ENCODE measurements at places on chromosomes 7 and 10.

- no peak for DNase-seq
Observed at GRCh38 chr7:73586911-73587310, 8.5 kb upstream of the TBL2 start.

DNA sequence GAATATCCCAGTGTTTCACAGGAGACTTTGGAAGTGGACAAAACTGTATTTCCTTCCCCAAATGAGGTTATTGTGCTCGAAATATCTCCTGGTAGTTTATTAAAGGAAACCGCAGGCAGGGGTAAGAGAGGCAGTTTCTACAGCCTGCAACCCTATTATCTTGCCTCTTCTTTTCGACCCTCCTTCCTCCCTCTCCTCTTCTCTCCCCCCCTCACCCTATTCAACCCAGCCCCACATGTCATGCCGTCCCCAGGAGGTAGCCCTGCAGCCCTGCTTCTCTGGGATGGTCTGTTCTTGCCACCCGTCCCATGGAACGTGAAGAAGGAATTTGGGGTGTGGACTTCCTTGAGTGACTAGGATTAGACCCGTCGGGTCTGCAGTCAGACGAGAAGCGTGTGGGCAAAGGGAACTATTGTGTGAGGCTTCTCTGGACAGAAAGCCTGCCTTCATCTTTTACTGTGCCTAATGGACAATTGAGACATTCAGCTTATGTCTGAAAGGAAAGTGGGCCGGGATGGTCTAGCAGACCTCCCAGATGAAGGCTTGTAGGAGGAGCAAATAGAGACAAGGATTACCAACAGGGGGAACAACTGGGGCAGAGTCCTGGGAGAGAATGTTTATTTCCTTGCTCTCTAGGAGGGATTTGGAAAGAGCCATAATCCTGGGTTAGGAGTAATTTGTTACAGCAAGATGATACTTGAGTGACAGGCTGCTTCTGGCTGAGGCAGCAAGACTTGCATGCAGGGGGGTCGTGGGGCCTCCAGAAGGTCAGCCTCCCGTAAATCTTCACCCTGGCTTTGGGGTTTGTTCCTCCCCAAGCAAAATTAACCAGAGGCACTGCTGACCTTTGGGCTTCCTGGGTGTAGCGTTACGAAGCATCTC lies 77.8 kb downstream of the TCF7L2 start:
- no peak for DNase-seq

DNA sequence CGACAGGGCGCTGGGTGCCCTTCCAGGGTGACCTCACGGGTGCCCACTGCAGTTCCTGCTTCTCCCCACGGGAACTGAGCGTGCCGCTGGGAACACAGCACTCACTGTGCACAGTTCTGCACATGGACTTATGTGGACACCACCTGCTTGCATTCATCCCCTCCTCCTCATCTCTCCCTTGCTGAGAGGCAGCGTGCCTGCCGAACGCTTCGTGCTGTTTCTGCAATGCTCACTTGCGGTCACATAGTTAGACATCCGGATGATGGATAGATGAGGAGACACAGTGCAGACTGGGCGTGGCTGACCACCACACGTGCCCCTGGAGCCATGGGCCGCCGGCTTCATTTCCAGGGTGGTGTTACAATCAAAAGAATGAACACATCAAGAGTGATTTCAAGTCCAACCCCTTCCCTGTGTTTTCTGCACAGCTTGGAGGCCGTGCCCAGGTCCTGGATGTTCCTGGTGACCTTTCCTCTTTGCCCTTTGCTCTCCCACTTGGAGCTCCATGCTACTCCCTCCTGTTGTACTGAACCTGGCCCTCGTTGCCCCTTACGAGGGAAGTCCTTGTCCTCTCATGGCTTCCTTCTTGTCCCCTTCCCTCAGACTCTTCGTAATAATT lies 119.4 kb downstream of the VIPR2 start:
- no peak for DNase-seq

- no peak for DNase-seq
Observed at GRCh38 chr10:71753091-71753959, 20.0 kb downstream of the VSIR start.

- DNase-seq: no peak
Observed at GRCh38 chr7:70492625-70493024, 639.3 kb upstream of the GALNT17 start.

GRCh38 chr7:47233996-47234395 lies 347.9 kb downstream of the TNS3 start:
- DNase-seq: no peak

GRCh38 chr7:17391366-17391765 lies 92.9 kb downstream of the AHR start:
- no peak for DNase-seq

DNA sequence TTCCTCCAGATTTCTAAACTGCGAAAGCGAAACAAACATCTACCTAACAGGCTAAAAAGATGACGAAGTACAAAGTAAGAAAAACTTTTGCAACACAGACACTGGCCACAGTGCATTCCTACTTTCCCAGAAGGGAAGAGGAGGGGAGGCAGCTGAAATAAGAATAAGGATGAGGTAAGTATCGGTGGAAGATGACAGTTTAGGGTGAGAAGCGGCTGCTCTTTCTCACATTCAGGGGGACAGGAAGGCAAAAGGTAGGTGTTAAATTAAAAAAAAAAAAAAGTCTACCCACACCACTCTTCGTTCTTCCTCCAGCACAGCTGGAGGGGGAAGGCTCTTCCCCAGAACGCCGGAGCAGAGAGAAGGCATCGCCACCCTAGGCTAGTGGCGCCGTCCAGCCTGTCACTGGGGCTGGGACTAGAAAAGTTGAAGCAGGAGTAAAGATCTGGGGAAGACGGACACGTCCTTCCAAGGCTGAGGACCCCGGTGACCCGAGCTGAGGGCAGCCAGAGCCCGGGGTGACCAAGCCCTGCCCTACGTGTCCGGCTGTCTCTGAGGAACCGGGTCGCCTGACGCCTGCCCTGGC lies 846 bp downstream of the DNAJC1 start:
- DNase-seq: no peak

GRCh38 chr10:28280652-28281051 lies 22.2 kb downstream of the MPP7 start:
- no peak for DNase-seq

GRCh38 chr7:155164316-155164715 lies 94.2 kb downstream of the HTR5A start:
- no peak for DNase-seq

GRCh38 chr10:80646366-80646765 lies 108.7 kb downstream of the SH2D4B start:
- DNase-seq: no peak

DNA sequence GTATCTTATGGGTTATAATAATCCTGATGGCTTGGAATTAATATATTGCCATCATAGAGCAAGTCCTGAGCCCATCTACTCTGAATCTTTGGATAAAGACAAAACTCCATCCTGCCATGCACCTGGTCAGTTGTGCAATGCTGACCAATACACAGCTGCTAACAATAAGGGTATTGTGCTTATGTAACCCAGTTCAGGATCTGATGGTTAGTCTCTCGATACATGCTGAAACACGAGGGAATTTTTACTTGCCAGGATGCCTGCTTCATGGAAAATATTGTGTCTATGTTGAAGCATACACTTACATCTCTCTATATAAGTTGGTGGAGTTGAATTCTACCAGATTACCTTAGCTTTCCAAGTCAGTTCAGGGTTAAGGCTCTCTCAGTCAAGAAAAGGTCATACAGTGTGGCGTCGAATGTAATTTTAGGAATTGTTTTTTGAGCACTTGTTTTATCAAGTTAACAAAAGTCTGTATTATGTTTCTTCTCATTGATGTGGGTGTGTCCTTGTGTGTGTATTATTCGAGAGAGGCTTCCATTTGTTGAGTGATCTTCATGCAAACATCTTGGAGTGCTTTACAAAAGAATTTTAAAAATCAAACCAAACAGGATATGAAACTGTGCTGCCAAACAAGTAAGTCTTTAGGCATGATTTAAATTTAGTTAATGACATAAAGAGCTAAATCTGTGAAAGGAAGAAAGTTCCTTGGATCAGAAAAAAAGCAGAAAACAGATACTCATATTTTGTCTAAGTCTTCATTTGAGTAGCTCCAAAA lies 449.1 kb downstream of the SUGCT start:
- no peak for DNase-seq

DNA sequence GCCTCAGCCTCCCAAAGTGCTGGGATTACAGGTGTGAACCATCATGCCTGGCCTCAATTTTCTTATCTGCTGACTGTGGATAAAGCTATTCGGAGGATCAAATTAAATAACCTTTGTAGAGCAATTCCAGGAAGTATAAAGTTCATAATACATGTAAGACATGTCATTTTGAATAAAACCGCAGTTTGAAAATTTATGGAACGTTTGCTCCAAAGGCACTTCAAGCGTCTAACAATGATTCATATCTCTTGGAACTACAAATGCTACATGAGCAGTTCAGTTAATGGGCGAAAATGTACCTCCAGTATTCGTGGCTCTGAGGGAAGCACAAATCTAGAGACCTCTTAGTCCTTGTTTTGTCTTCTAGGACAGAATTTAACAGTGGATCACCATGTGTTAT lies 190.3 kb downstream of the GALNT17 start:
- no peak for DNase-seq

DNA sequence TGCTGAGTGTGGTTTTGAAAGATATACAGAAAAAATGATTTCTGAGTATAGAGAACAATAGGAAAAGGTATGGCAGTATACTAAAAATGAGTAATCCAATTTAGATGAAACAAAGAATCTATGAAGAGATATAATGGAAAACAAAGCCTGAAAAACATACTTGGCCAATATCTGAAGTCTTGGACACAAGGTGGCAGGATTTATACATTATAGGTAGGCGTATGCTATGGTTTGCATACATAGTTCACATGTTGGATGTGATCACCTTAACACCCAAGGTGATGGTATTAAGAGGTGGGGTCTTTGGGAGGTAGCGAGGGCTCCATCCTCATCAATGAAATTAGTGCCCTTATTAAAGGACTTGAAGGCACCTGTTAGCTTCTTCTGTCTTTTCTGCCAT lies 34.5 kb upstream of the BPGM start:
- DNase-seq: no peak

GRCh38 chr7:137953665-137954470 lies 48.0 kb downstream of the CREB3L2 start:
- no peak for DNase-seq

DNA sequence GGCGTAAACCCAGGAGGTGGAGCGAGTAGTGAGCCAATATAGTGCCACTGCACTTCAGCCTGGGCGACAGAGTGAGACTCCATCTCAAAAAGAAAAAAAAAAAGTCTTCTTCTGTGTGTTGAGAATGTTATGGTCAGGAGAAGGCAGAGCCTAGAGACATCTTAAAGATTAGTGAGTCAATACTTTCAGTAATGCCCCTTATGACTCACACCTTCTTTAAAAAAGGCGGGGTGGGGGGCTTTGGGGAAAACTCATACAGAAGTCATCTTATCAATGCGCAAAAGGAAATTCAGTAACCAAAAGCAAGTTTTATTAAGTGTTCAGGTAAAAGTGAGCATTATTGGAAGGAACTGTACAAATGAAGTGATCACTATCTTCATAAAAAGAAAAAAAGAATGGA lies 1369.8 kb upstream of the LRRTM3 start:
- DNase-seq: no peak

DNA sequence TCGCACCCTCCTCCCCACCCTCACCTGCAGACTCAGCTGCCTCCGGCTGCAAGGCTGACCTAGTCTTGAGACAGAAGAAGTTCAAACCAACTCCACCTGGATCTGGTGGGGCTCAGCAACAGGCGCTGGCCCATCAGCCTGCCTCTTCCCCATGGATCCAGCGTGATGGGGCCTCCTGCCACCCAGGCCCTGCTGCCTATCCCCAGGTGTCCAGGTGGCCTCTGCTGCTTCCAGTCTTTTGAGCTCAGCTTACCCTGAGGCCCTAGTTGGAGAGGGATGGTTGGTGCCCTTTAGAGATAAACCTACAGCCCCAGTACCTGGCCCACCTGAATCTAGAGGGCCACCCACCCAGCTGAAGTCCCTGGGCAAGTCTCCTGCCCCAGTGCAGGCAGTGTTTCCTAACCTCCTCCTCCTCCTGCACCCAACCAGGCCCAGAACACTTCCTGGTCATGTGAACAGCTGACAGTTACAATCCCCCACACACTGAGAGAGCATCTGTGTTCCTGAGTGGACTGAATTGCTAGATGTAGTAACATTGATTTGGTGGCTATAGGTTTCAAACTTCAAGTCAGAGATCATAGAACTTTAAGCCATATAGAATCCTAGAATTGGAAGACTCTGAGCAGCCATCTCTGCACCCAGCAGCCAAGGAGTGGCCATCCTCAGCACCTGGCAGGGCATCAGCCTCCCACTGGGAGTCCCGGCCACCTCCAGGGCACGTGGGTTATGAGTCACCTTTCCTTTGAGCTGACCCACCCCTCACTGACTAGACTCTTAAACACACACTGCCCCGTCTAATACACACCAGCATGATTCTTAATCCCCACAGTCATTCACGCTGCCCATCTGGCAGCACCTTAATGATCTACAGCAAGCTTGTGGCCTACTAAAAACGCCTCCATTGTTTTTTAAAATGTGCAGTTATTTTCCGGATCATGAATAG lies 51.9 kb downstream of the ALOX5 start:
- DNase-seq: no peak

DNA sequence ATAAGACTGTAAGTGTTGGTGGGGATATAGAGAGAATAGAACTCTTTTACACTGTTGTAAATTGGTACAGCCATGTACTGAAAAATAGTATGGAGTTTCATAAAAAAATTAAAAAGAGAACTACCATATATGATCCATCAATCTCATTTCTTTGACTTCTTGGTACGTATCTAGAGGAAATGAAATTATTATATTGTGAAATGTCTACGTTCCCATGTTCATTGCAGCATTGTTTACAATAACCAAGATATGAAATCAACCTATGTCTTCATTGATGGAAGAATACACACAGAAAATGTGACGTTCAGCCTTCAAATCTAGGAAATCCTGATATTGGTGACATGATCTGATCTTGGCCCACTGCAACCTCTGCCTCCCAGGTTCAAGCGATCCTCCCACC lies 32.0 kb downstream of the SHOC2 start:
- no peak for DNase-seq

GRCh38 chr10:76085002-76085816 lies 653.8 kb downstream of the LRMDA start:
- DNase-seq: no peak

- peak; percentile 93 for DNase-seq
Observed at GRCh38 chr7:108181073-108181985, 51.2 kb upstream of the LAMB4 start.

GRCh38 chr10:84178160-84178609 lies 4.6 kb downstream of the GPR15LG start:
- no peak for DNase-seq

- peak; percentile 50 for DNase-seq
Observed at GRCh38 chr10:128047351-128047750, 78.9 kb downstream of the MKI67 start.

- DNase-seq: no peak
Observed at GRCh38 chr10:78934532-78934898, 134.3 kb upstream of the ZMIZ1 start.

GRCh38 chr10:113665806-113666354 lies 2.0 kb upstream of the NRAP start:
- DNase-seq: no peak

DNA sequence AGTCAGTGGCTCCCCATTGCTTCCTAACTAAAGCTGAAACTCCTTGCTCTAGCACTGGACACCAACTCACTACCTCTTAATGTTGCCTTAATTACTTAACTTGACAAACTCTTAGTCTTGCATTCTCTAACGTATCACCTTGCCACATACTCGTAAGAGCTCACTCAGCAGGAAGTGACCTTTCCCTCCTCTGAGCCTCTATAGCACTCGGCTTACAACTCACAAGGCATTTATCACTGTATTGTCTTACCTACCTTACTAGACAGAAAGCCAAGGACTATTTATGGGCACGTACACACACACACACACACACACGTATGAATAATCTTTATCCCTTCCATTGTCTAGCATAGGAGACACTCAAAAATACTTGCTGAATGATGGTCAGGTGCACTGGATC lies 21.2 kb downstream of the CEP41 start:
- DNase-seq: no peak

Data from iPS DF 19.7 (cell line).